ENCODE measurements at places on chromosomes 1 and 21. TPM values are rescaled to one million over a fixed set of nuclear protein-coding genes. Genes with fewer than 3 reads are reported as not detected.

Gene PIK3R3
- 5.4 TPM for total RNA-seq

Gene AMY1A
- total RNA-seq: not detected

Gene SLC22A15
- total RNA-seq: 6.3 TPM

Gene C1orf53
- total RNA-seq: not detected

Gene PHLDA3
- total RNA-seq: 1.7 TPM

Gene TMEM82
- total RNA-seq: not detected

Gene ORC1
- total RNA-seq: 2.1 TPM

Gene CFAP126
- not detected for total RNA-seq

Gene MROH9
- not detected for total RNA-seq

Gene PYHIN1
- total RNA-seq: 171 TPM

Gene HRNR
- total RNA-seq: not detected

Gene SHC1
- total RNA-seq: 94.6 TPM

Gene FGR
- 452 TPM for total RNA-seq

Gene LRRC39
- total RNA-seq: 1.7 TPM

Gene KIAA1614
- total RNA-seq: 0.40 TPM

Gene C4BPA
- not detected for total RNA-seq

Gene LEFTY1
- not detected for total RNA-seq

Gene KRTAP19-1
- not detected for total RNA-seq

Gene PIGP
- 6.5 TPM for total RNA-seq

Gene ASCL5
- total RNA-seq: not detected

Gene ZSWIM5
- total RNA-seq: 1.1 TPM

Gene LCE2B
- not detected for total RNA-seq

Gene VN1R5
- total RNA-seq: not detected

Gene ZNF683
- total RNA-seq: 19.7 TPM

Gene SMCP
- not detected for total RNA-seq

Gene NKAIN1
- total RNA-seq: not detected

Gene PROK1
- not detected for total RNA-seq

Gene C1orf74
- total RNA-seq: 0.88 TPM

Gene FAM43B
- not detected for total RNA-seq

Gene CELA3A
- not detected for total RNA-seq

Gene NES
- total RNA-seq: not detected

Gene ATP6V1G3
- not detected for total RNA-seq

Gene DYNLT4
- 0.96 TPM for total RNA-seq

Gene OR2G6
- total RNA-seq: not detected
